ENCODE measurements at places on chromosomes 1 and 21.

DNA sequence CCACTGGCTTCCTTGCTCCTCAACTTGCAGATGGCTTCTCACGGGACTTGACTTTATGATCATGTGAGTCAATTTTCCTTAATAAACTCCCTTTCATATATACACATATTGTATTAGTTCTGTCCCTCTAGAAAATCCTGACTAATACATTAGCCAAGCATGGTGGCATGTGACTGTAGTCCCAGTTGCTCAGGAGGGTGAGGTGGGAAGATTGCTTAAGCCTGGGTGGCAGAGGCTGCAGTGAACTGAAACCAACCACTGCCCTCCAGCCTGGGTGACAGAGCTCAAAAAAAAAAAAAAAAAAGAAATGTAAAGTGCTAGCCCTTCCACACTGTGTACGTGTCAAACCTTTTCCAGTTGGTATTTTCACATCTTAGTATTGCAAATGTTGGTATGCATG is 857.0 kb downstream of the LTN1 start:
- DNase-seq = no peak

GRCh38 chr1:48678710-48679505 is 97.8 kb downstream of the BEND5 start:
- DNase-seq = no peak

DNA sequence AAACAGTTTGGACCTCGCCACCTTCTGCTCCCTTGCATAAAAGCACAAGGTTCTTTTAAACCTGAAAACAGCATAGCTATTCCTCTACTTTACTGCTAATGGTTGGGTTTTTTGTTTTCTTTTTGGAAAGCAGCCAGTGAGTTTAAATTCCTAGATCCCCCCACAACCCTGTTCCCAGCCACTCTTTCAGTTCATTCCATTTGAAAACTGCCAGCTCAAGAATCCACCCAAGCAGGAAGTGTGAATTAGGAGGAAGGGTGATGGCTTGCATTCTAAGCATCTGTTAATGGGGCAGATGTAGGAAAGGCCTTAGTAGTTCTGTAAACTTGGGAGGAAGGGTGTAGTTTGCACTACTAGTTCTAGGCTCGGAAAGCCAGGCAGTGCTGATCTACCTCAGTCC is 172.9 kb upstream of the HOOK1 start:
- no peak for DNase-seq

DNA sequence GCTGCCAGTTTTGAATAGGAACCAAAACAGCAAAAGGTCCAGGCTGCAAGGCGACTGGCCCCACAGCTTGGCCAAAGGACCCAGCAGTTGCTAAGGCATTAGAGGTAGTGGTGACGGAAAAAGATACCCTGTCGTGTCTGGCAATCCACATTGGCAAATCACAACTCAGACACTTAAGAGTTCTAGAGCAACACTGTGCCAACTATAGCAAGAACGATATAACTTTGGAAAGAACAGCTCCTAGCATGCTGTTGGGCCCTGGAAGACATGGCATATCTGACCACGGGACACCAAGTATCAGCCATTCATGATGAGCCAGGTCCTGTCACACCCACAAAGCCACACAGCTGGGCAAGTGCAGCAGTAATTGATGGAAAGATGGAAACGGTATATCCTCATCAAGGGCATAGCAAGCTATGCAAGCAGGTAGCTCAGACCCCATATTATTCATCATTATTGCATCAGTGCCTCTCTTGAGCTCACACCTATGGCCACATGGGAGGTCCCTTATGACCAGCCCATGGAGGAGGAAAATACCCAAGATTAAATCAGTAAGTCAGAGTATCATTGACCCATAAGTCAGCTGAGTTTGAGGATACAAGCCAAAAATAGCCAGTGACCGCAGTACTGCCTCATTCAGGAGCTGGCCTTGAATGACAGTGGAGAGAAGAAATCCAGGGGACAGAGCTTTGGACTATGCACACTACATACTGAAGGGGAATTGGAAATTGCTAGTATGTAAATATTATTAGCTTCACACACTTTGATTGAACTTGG is 221.2 kb downstream of the SETD4 start:
- no peak for DNase-seq

GRCh38 chr1:239655023-239655422 is 268.7 kb downstream of the CHRM3 start:
- DNase-seq = no peak

DNA sequence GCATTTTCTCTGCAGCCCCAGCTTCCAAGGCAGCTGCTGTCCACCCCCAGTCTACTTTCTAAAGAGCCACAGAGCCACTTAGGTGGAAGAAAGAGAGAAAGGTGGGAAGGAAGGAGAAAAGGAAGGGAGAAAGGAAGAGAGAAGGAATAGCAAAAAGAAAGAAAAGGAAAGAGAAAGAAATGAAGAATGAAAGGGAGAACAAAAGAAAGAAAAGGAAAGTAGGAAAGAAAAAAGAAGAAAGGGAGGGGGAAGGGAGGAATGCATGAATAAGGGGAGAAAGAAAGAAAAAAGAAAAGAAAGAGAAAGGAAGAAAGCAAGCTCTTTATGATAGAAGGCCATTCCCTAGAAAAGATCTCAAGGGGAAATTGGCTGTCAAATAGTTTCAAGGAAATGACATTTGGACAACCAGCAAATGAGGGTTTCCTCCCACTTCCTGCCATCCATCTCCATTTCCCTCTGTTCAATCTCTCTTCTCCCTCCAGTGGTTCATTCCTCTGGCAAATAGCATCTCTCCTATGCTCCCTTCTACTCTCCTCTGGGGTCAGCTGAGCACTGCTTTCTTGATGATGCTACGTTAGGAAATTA is 3.4 kb upstream of the CSF1 start:
- no peak for DNase-seq

- no peak for DNase-seq
Observed at GRCh38 chr21:34640858-34641257, 25.9 kb upstream of the RCAN1 start.

GRCh38 chr1:18814425-18814824 is 45.0 kb downstream of the TAS1R2 start:
- DNase-seq = no peak

DNA sequence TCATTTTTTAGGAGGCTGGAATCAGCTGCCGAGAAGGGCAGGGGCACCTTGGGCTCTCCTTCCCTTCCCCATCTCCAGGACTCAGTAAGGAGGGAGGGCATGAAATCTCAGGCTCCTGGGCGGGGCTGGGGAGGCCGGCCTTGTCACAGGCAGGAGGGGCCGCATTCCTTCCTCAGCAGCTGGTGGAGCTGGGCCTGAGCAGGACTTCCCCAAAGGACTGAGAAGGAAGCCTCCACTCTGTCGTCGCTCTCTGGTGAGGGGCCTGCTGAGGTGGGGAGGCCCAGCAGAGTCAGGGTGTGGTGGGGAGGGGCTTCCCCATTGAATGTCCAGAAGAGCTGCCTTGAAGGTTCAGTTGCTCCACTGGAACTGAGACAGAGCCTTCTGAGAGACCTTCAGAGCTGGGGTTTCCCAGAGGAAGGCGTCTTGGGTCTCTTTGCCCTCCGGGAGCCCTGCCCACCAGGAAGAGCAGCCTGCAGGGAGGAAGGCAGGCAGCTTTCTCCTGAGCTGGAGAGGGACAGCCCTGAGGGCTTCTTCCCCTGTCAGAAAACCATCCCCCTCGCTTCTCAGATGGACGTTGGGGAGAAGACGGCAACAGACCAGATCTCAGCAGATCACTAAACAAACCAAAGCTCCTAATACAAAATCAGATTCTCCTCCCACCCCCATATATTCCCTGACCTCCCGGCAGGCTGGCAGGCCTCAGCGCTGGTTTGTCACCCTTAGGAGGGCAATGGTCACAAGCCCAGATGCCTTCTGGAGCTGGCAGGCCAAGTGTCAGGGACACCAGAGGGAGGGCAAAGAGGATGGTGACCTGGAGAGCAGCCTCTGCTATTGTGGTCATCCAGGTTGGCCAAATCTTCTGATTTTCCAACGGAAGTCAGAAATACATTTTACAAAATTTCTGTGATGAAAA is 10.7 kb downstream of the KCNA10 start:
- DNase-seq = peak; percentile 78

- no peak for DNase-seq
Observed at GRCh38 chr21:28817871-28818270, 174.8 kb downstream of the LTN1 start.

DNA sequence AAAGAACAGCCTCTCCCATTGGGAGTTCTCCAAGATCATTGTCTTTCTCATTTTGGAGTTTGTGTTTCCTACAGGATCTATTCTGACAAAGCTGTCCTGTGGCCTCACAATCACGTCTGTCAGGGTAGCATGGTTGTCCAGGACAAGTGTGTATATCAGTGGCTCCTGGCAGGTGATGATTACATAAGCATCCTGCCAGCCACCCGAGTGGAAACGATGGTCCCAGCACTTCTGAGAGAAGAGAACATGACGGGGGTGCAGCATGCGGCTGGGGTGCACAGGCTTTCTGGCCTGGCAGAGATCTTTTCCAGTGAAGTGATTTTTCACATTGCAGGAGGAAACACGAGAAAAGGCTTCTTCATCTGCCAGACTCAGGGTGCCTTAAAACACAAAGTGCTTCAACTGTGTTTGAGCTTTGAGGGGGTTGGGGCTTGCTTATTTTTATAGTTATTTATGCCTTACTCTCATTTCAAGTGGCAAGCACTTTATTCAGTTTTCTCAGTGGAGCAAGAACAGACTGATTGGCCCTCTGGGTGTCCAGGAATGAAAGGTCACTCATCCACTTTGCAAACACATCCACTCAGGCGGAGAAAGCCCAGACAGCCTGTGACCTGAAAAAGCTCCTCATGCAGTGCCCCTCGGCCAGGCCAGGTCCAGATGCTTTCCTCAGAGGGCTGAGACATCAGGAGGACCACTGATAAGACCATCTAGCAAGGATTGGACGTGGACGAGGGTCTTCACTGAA is 186.0 kb downstream of the DUSP10 start:
- DNase-seq = no peak

DNA sequence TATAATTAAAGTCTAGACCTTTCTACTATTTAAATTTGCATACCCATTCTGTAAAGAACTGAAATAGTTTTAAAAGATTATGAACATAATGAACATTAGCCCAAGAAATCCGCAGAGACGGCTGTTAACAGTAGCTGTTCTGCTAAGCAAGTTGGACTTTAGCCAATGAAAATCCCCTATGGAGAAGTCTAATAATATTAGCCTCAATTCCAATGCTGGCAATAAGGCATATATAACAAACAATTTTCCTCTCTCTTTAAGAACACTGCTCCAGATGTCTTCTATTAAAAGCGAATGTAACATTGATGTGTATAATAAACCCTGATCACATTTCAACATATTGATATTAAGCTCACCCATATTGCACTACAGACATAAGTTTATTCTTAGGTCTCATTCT is 221.3 kb upstream of the KCTD3 start:
- no peak for DNase-seq

- no peak for DNase-seq
Observed at GRCh38 chr1:27658951-27659496, 13.0 kb downstream of the IFI6 start.

DNA sequence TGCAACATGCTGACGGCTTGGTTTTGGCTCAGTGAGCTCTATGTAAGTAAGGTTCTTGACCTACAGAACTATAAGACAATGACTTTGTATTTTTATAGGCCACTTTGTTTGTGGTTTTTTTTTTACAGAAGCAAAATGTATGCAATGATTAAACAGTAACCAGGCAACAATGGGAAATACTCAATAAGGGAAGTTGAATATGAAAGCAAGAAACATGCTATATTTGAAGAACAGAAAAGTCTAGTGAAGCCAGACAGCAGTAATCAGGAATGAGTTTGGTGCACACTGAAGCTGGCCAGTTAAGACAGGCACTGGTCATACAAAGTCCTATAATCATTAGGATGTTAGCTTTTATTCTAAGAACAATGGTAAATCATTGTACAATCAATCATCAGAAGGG is 1926.8 kb downstream of the NCAM2 start:
- no peak for DNase-seq

- DNase-seq = no peak
Observed at GRCh38 chr1:85488126-85488525, 23.2 kb upstream of the DDAH1 start.

GRCh38 chr1:110312188-110313121 is 26.7 kb upstream of the RBM15 start:
- DNase-seq = peak; percentile 85

DNA sequence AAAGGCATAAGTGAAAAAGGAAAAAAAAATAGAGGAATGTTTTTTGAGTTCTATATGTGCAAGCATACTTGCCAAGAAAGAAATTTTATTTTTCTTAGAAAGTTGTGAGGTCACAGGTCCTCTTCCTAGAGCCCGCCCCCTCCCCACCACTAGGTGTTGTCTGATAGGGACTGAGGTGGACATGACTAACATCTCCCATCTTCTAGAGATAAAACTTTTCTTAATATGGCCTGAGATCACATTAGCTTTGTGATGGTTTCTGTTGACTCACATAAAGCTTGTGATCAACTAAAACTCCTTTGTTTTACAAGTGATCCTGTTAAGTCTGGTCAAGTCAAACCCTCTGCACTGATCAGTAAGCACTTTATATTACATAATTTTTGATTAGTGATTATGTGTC is 33.4 kb upstream of the CITED4 start:
- no peak for DNase-seq

DNA sequence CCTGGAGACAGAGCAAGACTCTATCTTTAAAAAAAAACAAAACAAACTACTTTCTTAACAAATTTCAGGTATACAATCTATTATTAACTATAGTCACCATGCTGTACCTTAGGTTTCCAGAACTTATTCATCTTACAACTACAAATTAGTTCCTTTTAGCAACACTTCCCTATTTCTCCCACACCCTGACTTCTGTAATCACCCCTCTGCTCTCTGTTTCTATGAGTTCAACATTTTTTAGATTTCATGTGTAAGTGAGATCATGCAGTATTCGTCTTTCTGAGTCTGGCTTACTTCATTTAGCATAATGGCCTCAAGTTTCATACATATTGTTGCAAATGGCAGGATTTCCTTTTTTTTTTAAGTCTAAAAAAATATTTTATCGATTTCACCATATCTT is 77.9 kb upstream of the LPGAT1 start:
- no peak for DNase-seq

GRCh38 chr1:184811439-184812111 is 56.9 kb upstream of the EDEM3 start:
- no peak for DNase-seq

- no peak for DNase-seq
Observed at GRCh38 chr1:78047106-78047505, 1.3 kb downstream of the GIPC2 start.

DNA sequence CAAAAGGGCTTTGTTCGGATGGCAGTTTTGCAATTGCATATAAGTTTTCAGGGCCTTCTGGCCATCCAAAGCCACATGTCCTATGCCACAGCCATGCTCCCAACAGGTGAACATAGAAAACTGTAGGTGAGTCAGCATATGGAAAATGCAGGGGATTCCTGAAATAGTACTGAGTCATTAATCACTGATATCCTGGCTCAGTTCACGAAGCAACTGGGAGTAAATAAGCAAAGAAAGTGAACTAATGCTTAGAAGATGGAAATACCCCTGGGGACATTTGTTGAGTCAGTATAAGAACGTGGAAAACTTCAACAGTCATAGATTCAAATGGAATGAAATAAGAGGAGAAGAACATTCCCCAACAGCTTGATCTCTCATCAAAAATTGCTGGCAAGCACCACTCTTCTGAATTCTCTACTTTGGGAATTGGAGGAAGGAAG is 148.9 kb upstream of the RUNX1 start:
- DNase-seq = no peak

Measured in ecto neural progenitor cell (in vitro differentiated cells).